ENCODE measurements at places on chromosomes 1 and 21.

GRCh38 chr1:46368791-46369190, 25.3 kb upstream of the FAAH start:
- no peak for DNase-seq

GRCh38 chr1:157562515-157562914, 10.2 kb upstream of the FCRL5 start:
- no peak for DNase-seq

- DNase-seq, result no peak
These were observed 5.2 kb downstream of the AGMAT start for GRCh38 chr1:15579683-15580047.

DNA sequence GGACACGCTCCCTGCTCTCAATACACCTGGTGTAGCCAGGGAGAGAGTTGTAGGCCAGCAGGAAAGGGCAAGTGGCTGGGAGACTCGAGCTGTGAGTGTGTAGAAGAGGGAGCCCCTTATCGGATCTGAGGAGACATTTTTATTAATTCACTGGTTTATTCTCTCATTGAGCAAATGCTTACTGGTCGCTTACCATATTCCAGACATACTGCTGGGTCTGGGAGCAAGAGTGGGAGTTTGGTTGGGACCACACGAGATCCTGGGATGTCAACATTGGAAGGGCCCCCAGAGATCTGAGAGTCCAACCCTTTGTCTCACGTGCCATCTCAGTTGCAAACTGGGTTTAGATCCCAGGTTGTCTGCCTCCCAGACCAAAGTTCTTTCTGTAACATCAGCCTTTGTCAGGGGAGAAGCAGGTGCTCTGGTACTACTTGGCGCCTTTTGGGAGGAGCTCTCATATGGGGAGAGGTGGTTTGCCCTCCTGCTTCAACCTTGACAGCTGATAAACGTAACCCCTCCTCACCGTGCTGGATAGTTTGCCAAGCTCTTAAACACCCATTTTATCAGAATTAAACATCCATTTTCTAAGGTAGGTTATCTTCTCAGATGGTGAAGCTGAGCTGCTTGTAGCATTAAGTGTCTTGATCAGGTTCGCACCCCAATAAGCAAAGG, 742 bp downstream of the TMEM222 start:
- DNase-seq, result no peak

DNA sequence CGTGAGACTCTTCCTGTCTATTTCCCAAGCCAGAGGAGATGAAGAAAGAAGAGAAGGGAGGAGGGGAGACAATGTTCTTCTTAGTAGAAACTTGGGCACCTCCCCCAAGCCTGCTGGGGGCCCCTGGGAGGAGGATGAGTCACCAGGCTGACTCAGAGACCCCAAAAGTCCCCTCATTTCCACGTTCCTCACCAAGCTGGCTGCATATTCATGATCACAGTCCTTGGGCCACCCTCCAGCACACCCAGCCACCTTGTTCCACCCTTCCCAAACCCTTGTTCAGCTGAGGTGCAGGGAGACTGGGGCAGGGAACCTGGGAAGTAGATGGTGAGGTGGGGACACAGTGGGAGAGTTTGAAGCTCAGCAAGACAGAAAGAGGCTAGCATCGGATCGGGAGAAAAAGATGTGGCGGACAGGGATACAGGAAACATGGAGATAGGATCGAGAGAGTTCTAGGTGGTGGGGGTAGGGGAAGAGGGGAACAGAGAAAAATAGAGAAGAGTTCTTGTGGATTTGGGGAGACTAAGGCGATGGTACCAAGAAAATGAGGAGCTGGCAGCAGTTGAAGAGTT, 712 bp downstream of the RAB13 start:
- no peak for DNase-seq

GRCh38 chr21:16777041-16777720, 735.7 kb upstream of the CXADR start:
- no peak for DNase-seq

GRCh38 chr1:232383455-232384123, 246.3 kb downstream of the SIPA1L2 start:
- DNase-seq, result no peak

- DNase-seq, result no peak
These were observed 219.5 kb downstream of the TPR start for GRCh38 chr1:186155594-186155993.

- no peak for DNase-seq
These were observed 96.5 kb upstream of the WNT4 start for GRCh38 chr1:22239378-22239777.

All from RWPE2 (cell line).